ENCODE measurements at places on chromosomes 3 and 15.
A peak's percentile ranks its signal among the peaks of the same experiment; 100 is the strongest.

DNA sequence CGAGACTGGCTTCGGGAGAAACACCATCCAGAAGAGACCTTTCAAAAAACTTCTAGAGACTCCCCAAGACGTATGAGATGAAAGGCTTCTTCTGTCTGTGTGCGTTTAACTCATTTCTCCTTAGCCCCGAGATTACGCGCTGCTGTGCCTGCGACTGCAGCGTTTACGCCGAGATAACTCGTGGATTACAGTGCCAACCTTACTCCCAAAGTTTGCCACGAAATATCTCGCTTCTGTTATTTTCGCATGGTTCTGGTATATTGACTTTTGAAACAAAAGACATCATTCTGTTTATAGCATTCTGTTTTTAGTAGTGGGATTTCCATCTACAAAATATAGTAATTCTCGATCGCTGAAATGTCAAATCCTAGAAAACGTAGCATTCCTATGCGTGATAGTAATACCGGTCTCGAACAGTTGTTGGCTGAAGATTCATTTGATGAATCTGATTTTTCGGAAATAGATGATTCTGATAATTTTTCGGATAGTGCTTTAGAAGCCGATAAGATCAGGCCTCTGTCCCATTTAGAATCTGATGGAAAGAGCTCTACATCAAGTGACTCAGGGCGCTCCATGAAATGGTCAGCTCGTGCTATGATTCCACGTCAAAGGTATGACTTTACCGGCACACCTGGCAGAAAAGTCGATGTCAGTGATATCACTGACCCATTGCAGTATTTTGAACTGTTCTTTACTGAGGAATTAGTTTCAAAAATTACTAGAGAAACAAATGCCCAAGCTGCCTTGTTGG, 467 bp downstream of the PGBD4 start:
- peak; percentile 64 for DNase-seq

DNA sequence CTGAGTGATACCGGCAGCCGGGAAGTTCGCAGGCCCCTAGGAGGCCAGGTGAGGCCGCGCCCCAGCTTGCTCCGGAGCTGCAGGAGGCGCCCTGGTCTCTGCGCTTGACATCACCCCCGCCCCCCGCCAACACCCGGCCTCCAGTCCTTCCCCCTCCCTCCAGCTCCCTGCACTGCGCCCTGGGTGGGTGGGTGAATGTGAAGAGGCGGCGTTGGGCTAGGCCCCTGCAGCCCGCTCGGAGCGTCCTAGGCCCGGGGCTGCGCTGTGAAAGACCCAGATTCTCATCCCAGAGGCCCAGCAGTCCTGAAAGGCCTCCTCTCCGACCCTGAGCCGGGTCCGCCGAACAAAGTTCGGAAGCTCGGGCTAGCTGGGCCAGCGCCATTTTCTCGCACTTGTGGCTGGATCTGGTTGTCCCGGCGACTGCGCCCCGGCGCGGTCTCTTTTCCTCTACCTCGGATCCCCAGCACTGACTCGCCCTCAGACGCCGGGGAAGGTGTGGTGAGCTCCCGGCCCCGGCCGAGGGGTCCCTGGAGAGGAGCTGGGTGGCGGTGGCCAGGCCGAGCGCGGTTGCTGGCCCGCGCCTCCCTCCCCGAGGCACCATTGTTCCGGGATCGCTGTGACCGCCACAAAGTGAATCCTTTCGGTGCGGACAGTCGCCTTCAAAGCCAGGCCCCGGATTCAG, 12.9 kb downstream of the ZIC4 start:
- DNase-seq, result no peak

GRCh38 chr3:30688776-30689641, 82.6 kb downstream of the TGFBR2 start:
- peak; percentile 35 for DNase-seq

- peak; percentile 3 for DNase-seq
Observed at GRCh38 chr3:133209871-133210550, 171.8 kb downstream of the TMEM108 start.

DNA sequence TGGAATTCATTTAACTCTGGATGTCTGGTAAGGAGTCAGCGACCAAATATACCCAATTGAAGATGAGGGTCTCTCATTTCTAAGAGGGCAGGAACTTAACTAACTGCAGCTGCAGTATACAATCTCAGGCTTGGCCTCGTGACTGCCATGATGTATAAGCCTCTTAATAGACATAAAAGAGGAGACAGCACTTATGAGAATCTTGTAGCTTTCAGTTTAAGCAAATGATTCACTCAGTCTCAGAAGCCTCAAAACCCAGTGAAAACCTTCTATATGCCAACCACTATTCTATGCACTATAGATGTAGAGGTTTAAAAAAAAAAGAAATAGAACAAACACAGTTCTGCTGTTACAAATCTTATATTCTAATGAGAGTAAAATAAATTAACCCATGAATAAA, 513.9 kb downstream of the TBL1XR1 start:
- no peak for DNase-seq

- DNase-seq, result no peak
Observed at GRCh38 chr3:79848876-79849275, 81.1 kb upstream of the ROBO1 start.

GRCh38 chr15:58771621-58772250, 634 bp downstream of the MINDY2 start:
- DNase-seq, result peak; percentile 36

DNA sequence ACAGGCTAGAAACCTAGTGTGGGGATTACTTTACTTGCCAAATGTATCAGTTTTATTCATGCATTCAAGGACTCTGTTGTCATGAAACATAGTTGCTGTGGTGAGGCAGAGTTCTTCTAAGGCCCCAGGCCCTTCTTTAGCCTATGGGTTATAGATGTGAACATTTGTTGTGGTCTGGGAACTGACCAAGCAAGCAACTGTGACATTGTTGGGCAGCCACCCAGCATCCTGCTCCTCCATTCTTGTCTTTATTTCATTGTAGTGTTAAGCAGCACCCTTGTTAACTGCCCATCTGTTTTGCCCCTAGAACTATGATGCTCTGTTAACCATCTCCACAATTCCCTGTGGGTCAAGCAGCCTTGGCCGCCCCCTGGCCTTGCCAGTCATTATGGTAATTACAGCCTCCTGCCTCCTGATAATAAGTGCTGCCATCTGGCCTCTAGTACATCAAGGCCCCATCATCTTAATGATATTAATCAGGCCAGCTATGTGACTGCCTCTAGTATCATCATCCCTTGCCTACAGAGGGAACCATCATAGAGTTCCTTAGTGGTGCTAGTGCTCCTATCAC, 12.2 kb upstream of the IFT57 start:
- DNase-seq, result no peak

GRCh38 chr3:70726096-70726938, 413.9 kb upstream of the MDFIC2 start:
- DNase-seq, result peak; percentile 51

DNA sequence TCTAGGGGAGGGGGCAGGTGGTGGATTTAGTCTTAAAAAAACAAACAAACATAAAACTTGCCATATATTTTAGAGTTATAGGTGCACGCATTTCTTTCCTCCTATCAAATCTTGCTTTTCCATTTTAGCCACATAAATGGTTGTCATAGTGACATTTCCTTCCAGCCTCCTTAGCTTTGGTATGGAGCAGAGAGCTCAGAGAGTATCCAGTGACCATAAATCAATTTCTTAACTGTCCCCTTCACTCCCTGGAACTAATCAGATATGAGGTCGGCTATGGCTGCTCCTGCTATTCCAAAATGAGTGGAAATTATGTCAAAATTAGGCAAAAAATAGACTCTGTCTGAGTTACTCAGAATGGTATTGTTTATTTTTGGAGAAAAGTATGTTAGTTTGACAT, 164.5 kb downstream of the EBLN2 start:
- no peak for DNase-seq

GRCh38 chr3:105762749-105763658, 105.8 kb downstream of the CBLB start:
- no peak for DNase-seq

DNA sequence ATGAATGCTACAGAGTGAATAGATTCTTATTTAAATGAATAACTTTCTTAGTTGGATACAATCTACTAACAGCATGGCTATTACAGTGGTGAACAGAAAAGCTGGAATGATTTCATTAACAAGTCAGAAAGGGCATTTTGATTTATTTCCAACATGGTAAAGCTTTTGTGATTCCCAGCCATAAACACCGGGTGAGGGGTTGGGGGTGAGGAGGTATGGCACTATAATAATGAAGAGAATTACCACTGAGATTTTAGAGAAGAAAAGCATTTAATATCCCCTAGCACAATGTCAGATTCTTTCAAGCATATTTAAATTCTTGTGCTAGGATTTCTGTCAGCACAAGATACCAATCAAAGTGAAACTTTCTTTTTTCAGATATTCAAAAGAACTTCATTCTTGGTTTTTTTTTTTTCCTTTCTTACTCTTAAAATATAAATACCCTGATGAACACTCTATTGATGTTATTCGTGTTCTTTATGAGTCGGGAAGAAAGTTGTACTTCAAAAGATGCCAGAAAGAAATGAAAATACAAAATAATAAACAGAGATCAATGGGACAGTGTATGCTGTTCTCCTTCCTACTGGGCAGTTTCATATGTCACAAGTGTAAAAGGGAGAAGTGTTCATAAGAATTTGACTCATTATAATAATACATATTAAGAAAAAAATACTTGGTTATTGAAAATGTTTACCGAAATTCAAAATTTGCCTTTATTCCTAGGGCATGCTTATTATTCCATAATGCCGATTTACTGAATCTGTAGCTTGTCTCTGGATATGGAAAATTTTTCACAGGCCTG, 522.8 kb downstream of the CADM2 start:
- no peak for DNase-seq

DNA sequence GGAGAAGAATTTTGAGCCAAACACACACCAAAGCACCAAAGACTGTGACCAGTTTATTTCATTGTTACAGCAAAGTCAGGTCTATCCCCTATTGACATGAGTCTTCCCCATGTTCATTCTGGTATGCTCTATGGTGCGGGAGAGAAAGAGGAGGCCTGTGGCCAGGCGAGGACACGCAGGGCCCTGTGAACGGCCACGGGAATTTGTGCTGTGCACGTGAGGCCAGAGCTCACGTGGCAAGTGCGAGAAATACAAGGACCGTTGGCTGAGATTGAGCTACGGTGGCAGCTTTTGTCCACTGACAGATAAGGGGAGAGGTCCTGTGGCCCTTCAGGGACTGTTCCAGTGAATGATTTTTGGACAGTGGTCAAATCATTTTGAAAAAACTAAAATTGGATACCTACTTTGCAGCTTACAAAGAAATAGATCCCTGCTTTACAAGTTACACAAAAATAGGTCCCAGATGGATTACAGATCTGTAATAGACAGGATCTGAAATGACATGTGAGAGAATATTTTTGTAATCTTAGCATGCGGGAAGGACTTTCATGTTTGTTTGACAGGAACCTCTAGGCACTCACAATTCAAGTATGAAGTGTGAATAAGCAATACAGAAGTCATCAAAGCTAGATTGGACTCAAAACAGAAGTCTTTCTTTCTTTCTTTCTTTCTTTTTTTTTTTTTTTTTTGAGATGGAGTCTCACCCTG, 9.2 kb downstream of the ZSCAN2 start:
- DNase-seq, result no peak

GRCh38 chr15:68629519-68630210, 50.9 kb downstream of the CORO2B start:
- no peak for DNase-seq

DNA sequence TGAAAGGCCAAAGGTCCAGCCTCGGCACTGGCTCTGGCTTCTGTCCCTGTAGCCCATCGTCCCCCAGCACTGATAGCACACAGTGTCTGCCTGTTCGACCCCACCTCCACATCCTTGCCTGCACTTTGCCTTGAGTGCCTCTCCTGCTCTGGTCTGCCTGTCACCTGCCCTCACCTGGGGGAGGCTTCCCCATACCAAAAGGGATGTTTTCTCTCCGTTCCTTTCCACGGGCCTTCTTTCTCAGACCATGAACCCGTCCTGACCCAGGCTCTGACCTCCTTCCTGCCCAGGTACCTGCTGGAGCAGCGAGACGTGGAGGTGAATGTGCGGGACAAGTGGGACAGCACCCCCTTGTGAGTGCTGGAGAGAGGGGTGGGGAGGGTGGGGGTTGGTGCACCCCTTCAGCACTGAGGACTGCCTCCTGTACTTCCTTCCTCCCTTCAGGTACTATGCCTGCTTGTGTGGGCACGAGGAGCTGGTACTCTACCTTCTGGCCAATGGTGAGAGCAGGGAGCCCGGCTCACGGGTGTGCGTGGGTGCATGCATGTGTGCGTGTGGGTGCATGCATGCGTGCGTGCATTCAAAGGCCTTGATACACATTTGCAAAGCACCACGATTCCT, 1.5 kb downstream of the ABTB1 start:
- no peak for DNase-seq

- DNase-seq, result no peak
Observed at GRCh38 chr15:89459271-89460038, 36.9 kb downstream of the RHCG start.

GRCh38 chr3:172104471-172105072, 65.2 kb downstream of the FNDC3B start:
- DNase-seq, result no peak

DNA sequence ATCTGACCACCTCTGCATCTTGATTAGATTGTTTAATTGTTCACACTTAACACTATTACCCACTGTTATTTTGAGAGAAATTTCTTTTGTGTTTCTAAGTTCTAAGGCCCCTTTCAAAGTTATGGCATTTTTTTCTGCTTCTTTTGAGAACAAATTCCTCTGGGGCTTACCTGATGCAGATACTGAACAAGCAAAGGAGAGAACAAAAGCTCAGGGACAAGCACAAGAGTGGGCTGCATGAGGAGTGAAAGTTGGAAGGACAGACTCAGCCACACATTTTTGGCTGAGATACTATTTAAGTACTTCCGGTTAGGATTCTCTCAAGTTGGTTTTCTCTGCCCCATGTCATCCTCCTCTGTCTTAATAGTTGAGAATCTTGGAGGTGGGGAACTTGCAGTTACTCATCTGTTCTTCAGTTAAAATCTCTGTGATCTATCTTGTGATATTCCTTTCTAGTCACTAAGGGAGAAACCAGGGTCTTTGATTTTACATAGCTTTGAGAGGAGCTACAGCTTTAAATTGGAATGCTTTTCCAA, 54.7 kb downstream of the CMTM6 start:
- DNase-seq, result no peak

DNA sequence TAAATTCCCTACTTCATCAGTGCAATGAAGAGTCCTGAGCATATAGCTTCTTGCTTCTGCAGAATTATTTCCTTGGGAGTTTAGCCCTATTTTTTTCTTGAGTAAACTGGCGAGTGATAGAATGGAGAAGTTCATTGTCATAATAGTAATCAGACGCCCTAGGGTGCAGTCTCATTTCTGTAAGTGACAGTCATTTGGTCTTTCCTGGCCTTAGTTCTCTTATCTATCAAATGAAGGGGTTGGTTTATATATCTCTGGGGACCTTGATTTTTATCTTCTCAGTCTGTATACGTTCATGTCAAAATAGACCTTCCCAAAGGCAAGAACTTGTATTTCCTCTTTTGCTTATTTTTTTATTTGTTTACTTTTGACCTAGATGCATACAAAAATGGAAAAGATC, 9.9 kb upstream of the ALPK3 start:
- DNase-seq, result peak; percentile 48

GRCh38 chr3:151985787-151986430, 112.5 kb downstream of the SUCNR1 start:
- no peak for DNase-seq

All from NCI-H526 treated with DMSO at 0.1 percent for 48 hours (cell line).